ENCODE measurements at places on chromosomes 12 and 14.

DNA sequence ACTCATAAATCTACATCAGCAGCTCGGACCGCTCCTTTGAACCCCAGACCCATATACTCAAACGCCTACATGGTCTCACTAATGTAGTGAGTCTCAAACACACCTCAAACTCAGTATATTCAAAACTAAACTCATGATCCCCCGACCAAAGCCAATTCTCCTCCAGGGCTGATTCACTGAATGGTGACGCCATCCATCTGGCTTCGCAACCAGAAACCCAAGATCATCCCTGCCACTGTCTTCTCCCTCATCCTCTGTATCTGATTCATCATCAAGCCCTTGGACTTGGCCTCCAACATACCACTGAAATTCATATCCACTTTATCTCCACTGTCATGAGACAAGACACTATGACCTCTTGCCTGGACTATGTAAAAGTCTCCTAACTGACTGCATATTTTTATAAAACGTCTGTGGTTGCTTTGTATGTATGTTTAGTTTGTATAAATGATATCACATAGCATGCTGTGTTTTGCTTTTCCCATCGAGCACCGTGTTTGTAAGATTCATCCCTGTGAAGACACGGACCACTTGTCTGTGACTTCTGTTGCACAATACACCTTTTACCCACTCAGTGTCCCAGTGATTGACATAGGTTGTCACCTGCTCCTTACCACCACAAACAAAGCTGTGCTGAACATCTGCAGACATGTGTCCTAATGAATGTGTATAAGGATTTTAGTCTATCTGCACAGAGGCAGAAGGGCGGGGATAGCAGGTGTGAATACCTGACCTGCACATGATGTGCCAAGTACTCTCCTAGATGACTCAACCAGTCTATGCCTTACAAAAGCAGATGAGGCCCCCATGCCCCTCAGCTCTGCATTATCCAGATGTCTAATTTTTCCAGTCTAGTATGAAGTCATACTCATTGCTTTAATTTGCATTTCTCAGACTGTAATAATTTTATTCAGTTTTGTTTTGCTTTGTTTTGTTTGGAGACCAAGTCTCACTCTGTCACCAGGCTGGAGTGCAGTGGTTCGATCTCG is 76.9 kb downstream of the VWF start:
- no peak for DNase-seq
- H3K27me3 ChIP-seq, result peaks cover 4% of the 10 kb centered on the region
- no peaks in the 10 kb centered on the region for H3K36me3 ChIP-seq
- H3K27ac ChIP-seq, result no peak overlapping the region
- no peak overlapping the region for H3K4me3 ChIP-seq

- H3K4me1 ChIP-seq, result peaks cover 10% of the 10 kb centered on the region
- H3K36me3 ChIP-seq, result no peaks in the 10 kb centered on the region
- no peaks in the 10 kb centered on the region for H3K27me3 ChIP-seq
Measured at GRCh38 chr12:132909030-132909368, 21.6 kb upstream of the CHFR start.

DNA sequence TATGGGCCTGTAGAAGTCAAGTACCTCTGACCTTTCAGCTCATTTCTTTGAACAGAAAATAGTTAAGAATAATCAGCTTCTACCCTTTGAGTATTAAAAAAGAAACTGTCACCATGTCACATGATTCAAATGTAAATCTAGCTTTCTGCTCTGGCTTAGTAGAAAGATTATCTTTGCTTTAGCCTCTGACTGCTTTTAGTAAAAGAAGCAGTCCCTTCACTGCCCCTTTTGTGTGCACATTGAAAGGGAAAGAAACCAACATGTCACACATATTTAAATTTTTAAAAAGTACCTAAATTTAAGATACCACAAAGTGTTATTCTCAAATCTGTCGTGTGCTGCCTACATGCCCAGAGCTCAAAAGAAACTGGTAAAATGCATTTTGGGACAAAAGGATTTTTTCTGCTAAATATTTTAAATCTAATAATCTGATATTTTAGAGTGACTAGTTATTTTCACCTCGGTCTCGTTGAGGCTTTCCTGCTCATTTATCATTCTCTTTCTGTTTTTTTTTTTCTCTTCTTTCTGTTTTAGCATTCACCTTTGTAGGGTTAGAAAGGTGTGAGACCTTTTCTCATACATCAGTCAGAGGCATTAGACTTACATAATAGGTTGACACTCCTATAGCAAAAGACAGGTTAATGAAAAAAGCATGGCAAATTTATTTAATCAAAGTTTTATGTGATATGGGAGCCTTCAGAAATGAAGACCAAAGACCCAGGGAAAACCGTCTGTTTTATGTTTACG is 41.3 kb downstream of the SLC16A7 start:
- no peaks in the 10 kb centered on the region for H3K36me3 ChIP-seq
- H3K4me1 ChIP-seq, result no peaks in the 10 kb centered on the region
- no peaks in the 10 kb centered on the region for H3K27me3 ChIP-seq

GRCh38 chr14:71116568-71117122 is 209.4 kb downstream of the PCNX1 start:
- no peak for DNase-seq
- no peaks in the 10 kb centered on the region for H3K4me1 ChIP-seq
- no peaks in the 10 kb centered on the region for H3K27me3 ChIP-seq
- no peak overlapping the region for H3K27ac ChIP-seq
- peaks cover under 1% of the 10 kb centered on the region for H3K36me3 ChIP-seq

DNA sequence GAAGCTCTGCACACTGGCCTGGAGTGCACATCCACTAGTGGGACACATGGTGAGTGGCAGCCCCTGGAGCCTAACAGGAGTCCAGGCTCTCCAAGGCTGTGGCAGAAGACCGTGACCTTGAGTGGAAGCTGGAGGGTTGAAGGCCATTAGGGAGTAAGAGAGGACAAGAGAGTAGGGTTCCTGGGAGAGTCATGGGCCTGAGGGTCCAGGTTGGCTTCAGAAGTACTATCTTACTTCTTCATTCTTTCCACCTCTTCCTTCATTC is 406 bp downstream of the IL23A start:
- peaks cover 39% of the 10 kb centered on the region for H3K4me1 ChIP-seq
- H3K27ac ChIP-seq, result peak overlapping the region; percentile 94
- peaks cover 20% of the 10 kb centered on the region for H3K36me3 ChIP-seq
- no peak for DNase-seq

GRCh38 chr12:58034311-58034710 is 92.9 kb downstream of the ATP23 start:
- no peaks in the 10 kb centered on the region for H3K4me1 ChIP-seq
- H3K27ac ChIP-seq, result no peak overlapping the region
- no peaks in the 10 kb centered on the region for H3K36me3 ChIP-seq
- no peaks in the 10 kb centered on the region for H3K27me3 ChIP-seq

DNA sequence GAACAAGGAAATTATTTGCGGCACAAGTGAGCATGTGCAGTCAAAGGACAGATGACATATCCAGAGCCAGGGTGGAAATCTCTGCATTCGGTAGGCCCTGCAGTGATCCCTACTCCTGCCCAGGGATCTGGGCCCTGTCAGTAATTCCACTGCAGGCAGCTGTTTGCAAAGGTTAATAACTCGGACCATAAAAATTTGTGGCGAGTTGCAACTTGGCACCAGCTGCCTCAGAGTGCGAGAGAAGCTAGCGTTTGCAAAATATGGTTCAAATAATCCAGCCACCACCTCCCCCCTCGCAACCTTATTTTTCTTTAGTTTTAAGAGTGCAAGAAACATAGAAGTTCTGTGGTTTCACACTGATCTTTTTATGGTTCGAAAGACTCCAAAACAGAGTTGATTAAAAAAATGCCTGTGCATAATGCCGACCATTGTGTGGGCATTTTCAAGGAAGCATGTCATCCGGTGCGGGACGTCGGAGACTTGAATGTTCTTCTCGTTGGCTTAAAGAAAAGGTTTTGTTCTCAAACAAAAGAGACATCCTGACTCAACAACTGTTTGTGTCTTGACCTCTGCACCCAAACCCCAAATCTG is 224.5 kb downstream of the BCL11B start:
- DNase-seq, result no peak
- H3K4me1 ChIP-seq, result no peaks in the 10 kb centered on the region
- no peaks in the 10 kb centered on the region for H3K27me3 ChIP-seq
- H3K4me3 ChIP-seq, result no peak overlapping the region
- H3K27ac ChIP-seq, result no peak overlapping the region
- no peaks in the 10 kb centered on the region for H3K36me3 ChIP-seq

GRCh38 chr12:106115440-106115839 is 23.3 kb downstream of the NUAK1 start:
- no peak overlapping the region for H3K27ac ChIP-seq
- H3K4me3 ChIP-seq, result no peak overlapping the region
- H3K27me3 ChIP-seq, result no peaks in the 10 kb centered on the region
- no peaks in the 10 kb centered on the region for H3K4me1 ChIP-seq
- DNase-seq, result no peak
- H3K36me3 ChIP-seq, result no peaks in the 10 kb centered on the region
